NCI-H2107 (cell line): ENCODE measurements at places on chromosomes 4 and X.

DNA sequence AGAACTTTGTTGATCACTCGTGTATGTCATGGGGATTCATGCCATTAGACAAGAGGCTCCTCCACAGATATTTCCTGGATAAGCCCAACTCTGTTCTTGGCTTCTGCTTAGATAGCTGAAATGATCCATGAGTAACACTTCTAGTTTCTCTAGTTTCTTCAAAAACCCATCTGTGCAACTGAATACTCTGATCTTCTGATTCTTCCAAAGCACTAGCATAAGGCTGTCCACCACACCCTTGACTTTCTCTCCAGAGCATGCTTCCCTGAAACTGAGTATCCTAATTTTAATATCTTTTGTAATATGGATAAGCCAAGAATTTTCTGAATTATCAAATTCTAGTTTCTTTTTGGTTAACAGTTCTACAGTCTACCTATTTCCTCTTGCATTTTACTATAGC, 118.6 kb upstream of the TAPT1 start:
- no peak for DNase-seq

- DNase-seq: no peak
Observed at GRCh38 chr4:139795527-139796314, 130.1 kb downstream of the MGST2 start.

GRCh38 chr4:174451718-174452296, 70.5 kb downstream of the HPGD start:
- DNase-seq: no peak

GRCh38 chr4:27005501-27005900, 144.9 kb downstream of the STIM2 start:
- no peak for DNase-seq

DNA sequence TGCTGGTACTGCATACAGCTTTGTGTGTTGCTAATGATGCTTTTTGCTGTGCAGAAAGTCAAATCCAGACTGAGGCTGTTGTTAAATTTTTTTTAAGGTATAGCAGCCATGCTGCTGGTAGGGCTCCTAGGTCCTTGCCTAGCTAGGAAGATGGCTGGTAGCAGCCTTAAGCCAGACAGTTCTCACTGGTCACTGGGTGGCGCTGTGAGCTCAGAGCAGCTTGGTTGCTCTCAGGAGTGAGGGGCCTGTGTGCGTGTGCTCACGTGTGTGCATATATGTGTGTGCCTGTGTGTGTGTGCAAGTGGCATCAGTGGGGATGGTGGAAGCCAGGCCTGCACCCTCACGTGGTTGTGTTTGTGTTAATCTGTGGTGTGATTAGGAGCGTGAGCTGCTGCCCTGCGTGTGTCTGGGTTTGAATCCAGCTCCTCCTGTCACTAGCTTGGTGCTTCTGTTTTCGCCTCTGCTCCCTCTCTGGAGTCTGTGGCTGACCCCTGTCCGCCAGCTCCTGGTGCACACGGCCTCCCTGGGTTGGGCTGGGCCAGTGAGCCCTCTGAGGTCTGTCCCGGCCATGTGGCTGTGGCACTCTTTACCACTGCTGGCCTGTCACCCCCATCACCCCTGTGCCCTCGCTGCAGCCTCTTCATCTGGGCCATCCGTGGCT, 46.1 kb downstream of the SORCS2 start:
- DNase-seq: no peak

DNA sequence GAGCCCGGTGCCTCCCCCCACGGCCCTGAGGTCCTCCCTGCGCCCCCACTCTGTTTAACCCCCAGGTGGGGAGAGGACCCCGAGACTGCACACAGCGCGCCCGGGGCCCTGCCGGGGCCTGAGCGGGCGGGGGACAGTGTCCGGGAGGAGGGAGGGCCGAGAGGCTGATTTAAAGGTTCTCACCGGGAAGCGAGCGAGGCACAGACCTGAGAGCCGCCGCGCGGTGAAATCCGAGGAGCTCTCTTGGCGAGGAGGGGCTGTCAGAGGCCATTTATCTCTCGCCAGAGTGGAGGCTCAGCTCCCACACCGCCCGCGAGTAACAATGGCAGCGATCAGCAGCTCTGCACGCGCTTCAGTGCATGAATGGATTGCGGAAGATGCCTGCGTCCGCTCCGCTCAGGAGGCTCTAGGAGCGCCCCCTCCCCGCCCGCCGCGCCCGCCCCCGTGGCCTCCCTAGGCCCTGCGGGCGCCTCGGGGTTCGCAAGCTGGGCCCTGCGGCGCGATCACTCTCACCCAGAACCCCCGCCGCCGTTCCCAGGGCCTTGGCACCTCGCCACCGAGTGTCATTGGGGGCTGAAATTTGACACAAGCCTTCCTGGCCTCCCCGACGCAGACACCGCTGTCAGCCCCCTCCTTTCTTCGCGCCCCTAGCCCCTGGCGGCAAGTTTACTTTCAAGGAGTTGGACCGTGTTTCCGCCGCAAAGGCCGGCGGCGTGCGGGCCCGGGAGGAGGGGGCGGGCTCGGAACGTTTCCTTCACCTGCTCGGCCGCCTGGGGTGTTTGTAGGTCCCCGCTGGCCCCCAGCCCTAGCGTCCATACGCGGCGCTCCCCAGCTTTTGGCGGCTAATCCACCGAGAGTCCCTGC, 48.7 kb upstream of the BCOR start:
- peak; percentile 61 for DNase-seq

DNA sequence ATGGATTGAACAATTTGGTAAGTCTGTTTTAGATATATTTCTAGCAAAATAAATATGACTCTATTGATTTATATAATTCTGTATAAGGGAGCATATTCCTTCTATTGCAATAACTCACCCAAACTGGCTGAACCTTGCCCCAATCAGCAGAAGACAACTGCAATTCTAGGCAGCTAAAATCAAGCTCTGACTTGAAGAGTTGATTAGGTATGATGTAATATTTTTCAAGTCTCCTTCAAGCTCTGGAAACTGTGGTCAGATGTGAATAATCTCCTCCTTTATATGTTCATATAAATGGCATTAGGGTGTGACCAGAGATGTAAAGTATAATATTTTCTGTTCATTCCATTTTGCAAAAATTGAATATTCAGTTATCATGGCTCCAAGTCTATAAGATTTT, 8.2 kb downstream of the RASSF6 start:
- no peak for DNase-seq

DNA sequence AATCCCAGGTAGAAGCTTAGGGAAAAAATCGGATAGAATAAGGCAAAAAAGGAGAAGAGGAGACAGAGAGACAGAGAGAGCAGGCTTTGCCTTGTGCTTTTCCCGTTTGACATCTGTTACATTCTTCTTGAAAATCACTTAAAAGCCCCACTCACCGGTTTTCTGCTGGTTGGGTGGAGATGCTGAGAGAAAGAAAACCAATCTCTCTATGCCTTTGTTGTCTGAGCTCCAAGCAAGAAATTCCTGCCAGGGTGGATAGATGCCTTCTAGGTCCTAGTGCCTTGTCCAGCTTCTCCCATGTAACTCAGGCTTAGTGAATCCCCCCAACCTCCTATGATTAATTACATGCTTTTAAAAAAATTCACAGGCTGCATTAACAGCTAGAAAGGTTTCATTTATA, at the start of gene DCX:
Gene DCX (minus strand): TSS at position 210 of the 400 bp plus-strand sequence. CDS start 1,794 bp downstream, outside the sequence.
- DNase-seq: no peak

GRCh38 chrX:110409925-110410324, 51.3 kb downstream of the RTL9 start:
- no peak for DNase-seq

GRCh38 chr4:176376032-176376614, 56.4 kb downstream of the SPCS3 start:
- no peak for DNase-seq

GRCh38 chr4:160143574-160143973, 1040.7 kb downstream of the RAPGEF2 start:
- no peak for DNase-seq

- no peak for DNase-seq
Observed at GRCh38 chr4:156053174-156053573, 99.5 kb upstream of the CTSO start.

GRCh38 chr4:105971036-105971435, 75.8 kb downstream of the NPNT start:
- no peak for DNase-seq

- DNase-seq: no peak
Observed at GRCh38 chrX:47221756-47222155, 3.3 kb downstream of the CDK16 start.

DNA sequence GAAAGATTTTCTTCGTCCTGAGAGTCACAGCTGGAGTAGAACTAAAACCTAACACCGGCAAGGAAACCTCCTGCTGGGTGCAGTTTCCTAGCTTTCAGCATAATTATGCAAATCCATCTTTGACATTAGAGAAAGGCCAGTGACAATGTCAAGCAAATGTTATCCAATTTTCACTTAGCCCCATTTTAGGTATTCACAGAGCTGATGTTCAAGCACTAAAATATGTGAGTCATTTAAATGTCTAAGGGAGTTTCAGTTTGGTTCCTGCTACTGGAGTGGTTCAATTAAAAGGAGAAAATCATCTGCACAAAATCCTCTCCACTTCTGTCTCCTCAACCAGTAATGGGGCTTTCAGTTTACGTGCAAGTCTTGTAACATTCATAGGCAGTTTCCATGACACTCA, 37.1 kb upstream of the AMOT start:
- DNase-seq: no peak

DNA sequence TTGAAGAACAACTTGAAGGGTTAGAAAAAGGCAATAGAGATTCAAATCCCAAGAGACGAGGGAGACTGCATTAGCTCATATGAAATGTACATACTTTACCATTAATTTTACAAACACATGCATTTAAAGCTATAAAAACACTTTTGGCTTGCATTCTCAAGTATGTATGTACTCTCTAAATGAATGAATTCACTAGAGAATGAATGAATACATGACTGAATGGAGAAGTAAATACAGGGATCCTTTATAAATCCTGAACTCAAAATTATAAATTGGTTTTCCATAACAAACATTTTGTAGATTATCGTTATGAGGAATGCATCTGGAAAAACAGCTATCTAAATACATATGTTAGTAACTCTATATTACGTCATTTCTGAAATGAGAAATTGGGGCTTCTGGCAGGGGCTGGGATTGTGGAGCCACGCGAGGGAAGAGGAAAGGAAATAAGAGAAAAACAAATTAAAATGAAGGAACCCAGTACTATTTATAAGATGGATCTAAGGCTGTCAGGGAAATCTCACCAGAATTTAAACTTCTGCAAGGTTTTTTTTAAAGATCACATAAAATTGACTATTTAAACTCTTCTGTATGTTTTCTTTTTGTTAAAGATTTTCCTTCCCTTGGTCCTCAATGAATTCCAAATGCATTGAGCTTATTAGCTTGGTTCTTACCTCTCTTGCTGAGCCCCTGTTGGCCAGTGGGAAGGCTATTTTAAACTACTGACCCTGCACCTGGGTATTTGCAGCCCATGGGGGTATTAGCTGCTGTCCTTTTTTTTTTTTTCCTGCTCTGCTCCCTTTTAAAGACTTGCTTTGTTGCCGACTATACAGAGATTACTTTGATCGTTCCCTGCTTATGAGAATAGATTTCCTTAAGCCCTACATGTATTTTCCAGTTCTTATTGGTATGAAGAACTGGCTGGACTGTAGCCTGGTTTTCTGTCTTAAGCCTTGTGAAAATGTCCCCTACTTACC, 207.8 kb downstream of the ADGRL3 start:
- DNase-seq: no peak

GRCh38 chr4:38386654-38387188, 277.3 kb upstream of the KLF3 start:
- peak; percentile 4 for DNase-seq

DNA sequence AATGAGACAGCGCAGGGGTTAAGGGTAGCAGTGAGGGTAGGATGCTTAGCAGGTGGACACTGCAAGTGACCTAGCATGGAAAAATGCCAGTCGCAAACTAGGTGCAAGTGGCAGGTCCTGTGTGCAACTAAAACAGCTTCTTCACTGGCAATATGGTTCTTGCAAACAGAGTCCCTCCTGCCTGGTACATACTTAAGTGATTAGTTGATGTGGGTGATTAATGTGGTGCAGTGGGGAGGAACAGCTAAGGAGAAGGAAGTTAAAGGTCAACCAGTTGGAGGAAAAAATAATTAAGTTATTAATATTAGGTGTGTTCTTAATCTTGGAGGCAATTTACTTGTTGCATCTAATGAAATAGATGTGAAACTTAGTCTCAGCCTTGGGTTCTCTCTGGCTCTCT, 121.6 kb upstream of the IGFBP7 start:
- no peak for DNase-seq

DNA sequence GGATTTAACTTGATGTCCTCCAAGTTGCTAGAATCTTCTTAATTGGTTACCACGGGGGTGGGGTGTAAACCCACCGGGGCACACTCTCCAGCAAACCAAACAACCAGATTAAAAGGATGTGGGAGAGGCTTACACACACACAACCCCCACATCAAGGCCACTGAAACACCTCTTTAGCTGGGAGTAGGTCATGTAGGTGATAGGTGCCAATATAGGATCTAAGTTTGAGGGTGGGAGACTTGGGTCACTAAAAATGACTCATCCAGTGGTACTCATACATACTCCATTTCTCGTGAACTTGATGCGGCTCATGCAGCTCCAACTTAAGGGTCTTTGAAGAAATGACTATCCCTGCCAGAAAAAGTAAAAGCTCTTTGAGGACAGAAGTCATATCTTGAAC, 20.5 kb upstream of the CD40LG start:
- DNase-seq: no peak

- DNase-seq: no peak
Observed at GRCh38 chr4:101972791-101973190, 182.3 kb downstream of the BANK1 start.

- no peak for DNase-seq
Observed at GRCh38 chrX:15150586-15150985, 119.3 kb downstream of the ASB9 start.

- DNase-seq: no peak
Observed at GRCh38 chr4:75495476-75495875, 18.7 kb downstream of the RCHY1 start.

DNA sequence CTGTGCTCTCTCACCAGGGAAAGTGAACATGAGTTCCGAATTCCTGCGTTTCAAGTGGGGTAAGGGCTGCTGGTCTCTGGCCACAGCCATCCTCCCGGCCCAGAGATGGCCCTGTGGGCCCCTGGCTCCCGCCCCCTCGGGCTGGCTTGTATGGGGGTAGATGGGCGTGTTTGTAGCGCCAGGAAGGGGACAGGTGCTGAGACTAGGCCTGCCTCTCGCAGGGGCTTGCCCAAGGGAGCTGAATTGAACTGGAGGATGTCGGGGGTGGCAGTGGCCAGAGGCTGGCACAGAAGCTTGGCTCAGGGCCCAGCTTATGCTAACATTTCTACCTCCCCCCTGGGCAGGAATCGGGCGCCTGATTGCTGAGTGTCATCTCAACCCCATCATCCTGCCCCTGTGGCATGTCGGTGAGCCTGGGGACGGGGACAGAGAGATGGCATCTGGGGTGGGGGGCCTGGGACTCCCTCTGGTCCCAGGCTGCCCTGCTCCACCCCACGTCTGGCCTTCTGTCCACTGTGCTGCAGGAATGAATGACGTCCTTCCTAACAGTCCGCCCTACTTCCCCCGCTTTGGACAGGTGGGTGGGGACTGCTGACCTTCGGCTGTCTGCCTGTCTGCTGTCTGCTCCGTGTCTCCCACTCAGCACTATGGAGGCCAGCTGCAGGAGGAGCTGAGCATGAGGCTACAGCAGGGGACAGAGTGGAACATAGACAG, 8.5 kb downstream of the TAFAZZIN start:
- no peak for DNase-seq

GRCh38 chr4:180434131-180434895, 1808.9 kb upstream of the TENM3 start:
- DNase-seq: no peak
